ENCODE measurements at places on chromosomes 13 and 19. TPM values are rescaled to one million over a fixed set of nuclear protein-coding genes. Genes with fewer than 3 reads are reported as not detected.

DNA sequence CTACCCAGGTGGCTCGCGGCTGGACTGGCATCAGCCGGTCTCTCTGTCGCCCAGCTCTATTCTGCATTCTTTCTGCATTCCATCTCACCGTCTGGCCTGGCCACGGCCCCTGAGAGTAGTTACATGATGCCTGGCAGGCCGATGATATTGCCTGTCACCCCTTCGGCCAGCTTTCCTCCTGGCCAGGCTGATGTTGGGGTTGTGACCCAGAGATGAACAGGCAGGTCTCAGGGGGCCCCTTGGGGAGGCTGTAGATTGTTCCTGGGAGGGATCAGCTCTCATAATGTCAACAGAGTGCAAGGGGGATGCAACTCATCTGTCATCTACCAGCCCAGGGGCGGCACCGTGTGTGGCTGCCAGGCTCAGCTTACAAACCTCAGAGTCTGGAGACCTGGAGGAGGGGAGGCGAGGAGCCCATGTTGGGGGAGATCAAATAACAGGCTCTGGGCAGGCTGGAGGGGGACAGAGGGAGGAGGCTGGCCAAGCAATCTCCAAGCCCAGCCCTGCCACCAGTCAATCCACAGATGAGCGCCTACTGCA, 13.6 kb upstream of the FBXO17 start:
- peak; percentile 78 for DNase-seq

DNA sequence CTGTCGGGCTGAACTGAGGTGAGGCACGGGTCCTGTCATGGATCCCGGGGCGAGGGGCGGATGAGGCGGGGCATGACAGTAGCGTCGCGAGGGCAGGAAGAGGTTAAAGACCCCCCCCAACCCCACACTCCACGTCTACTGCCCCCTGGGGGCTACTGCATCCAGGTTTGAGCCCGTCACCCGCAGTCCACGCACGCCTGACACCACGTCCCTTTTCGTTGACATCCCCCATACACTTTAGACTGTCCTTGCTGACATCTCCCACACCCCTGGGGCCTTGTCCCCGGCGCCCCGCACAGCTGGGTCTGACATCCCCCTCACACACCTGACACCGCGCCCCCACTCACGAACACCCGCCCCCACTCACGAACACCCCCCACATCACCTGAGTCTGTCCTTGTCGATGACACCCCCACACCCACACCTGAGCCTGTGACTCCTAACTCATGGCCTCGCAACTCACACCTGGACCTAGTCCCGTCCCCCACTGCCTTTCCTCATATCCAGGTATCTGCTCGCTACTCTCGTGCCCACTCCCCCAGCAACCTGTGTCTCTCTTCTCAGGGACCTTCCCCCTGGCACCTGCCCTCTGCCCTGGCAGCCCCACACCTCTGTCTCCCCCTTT, 416 bp downstream of the SLC25A42 start:
- no peak for DNase-seq

GRCh38 chr19:29634423-29635130, 28.5 kb downstream of the POP4 start:
- DNase-seq: no peak

- DNase-seq: no peak
These were observed 6.4 kb downstream of the DAPK3 start for GRCh38 chr19:3964256-3965194.

DNA sequence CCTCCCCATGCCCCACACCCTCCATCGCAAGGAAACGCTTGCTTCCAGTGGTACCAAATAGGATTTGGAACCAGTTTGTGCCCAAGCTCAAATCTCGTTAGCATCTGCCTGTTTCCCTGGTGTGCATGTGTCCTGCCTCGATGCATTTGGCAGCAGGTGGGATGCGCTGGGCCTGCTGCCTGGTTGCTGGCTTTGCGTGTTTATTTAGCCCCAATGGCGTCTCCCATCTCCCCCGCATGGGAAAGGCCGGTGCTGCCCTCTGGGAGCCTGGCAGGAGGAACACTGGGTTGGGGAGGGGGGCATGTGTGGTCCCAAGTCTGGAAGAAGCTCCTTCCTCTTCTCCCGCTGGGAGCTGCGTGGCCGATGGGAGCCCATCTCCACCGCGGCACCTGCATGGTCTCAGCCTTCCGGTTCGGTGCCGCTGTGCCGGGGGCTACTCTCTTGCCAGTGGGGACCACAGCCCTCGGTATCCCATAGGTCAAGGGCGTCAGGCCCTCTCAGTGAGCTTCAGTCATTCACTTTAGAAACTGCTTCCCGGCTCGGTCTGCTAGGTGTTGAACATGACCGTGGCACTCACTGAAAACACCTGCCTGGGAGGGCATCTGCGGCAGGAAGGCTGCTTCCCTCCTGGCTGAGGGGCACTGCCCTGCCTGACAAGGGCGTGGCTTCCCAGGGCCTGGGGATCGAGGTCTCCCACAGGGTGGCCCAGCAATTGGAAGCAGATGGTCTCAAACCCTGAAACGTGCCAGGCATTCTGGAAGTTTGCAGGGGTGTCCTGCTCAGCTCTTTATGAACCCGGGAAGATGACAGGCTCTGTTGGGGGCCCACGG, 11.8 kb upstream of the F7 start:
- DNase-seq: no peak

DNA sequence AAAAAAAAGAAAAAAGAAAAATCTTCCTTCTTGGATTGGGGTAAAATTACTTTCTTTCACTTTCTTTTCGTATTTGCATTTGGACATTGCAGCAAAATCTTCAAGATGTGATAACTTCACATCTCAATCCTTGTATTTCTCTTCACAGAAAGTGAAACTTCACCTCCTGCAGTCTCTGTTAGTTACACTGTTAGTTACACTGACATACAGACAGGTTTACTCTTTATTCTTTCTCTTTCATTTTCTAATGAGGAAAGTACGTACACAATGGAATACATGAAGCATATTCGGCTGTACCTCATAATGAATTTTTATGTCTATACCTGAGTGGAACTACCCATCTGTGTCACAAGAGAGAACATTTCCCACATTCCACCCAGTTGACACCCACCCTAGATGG, 459.1 kb upstream of the GPC6 start:
- no peak for DNase-seq

DNA sequence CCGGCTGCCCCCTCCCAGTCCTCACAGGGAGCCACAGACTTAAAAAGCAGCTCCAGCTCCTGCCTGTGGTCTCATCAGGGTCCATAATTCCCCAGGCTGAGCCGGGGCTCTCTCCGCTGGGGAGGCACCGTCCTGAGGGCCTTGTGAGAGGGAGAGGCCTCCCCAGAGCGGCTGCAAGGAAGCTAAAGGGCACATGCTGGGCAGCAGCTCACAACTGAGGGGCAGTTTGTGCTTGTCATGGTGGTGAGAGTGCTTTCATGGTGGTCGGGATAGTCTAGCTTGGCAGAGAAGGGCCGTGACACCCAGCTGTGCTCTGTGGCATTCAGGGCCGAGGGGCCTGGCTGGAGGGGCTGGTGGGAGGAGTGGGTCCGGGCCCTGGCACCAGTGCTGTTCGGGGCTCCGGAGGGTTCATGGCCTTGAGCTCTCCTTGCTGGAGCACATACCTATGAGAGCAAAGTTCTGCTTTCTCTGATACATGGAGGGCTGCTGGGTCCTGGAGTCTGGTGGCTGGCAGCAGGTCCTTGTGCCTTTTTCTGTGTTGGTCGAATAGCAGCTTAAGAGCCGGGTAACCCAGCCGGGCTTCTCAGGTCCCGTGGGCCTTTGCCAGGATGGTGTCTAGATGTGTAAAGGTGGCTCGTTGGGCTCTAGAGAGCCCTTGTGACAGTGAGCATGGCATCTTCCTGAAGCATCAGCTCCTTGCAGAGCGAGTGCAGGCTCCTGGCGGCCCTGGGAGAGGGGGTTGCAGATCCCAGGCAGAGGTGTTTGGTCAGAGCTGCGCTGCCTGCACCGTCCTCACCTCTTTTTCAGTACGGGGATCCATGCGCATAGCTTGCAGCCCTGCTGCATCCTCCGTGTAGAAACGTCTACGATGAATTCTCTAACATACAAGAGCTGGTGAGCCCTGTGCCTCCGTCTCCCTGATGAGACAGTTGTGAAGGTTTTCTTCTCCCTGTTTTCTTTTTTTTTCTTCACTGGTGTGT, 8.8 kb downstream of the UPF1 start:
- no peak for DNase-seq

- no peak for DNase-seq
These were observed 17.4 kb downstream of the CCDC70 start for GRCh38 chr13:51879133-51879532.

DNA sequence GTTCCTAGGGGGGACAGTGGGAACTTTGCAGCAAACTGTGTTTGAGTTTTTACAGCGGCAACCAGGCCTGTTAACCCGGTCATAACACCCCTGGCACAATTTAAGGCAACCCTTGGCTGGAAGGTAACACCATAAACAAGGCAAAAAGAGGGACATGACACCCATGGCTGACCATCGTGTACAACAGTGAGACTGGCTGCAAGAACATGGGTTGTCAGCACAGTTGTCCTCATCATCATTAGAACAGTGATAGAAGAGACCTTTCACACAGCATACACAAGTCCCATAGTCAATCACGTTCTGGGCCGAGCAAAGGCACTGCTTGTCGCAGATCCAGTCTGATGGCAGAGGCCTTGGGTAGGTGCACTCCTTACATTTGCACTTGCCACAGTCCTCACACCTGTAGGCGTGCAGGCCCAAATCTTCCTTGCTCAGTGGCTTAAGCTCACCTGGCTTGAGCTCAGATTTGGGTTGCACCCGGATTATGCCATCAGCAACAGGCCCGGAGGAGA, 4.1 kb downstream of the SPRY2 start:
- no peak for DNase-seq

- no peak for DNase-seq
These were observed 216.2 kb downstream of the IRS2 start for GRCh38 chr13:109569958-109570711.

GRCh38 chr19:644789-645188, 5.1 kb downstream of the FGF22 start:
- no peak for DNase-seq

- DNase-seq: no peak
These were observed 3.1 kb upstream of the KLK1 start for GRCh38 chr19:50826492-50827240.

DNA sequence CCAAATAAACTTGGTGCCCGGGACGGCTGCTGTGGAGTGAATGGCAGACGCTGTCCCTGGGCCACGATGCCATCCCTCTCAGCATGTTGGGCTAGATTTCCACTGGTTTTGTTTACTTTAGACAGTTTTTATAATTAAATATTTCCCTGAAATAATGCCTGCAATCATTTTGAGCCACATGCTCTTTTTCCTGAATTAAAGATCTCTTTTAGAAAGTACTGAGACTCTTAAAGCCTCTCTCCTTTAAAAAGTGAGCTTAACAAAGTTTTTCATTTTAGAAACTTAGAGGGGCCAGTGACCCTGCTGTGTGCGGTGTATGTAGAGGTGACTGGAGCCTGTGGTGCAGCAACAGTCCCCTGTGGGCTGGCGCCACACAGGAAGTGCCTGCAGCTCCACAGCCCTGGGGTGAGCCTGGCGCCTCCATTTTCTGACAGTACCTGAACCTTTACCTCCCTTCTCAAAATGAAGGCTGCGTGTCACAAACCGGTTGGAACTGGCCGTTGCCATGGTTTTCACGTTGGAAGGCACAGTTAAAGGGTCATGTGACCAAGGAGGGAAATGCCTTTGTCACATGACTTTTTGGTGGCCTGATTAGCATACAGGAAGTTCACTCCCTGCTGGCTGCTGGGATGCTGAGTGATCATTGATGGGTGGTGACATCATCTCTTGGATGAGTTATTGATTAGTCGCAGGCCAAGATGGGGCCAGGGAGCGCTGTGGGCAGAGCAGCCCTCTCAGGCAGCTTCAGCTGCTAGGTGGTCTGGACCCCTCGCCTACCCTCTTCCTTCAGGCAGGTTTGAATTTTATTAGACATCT, 26.3 kb downstream of the TSSK6 start:
- peak; percentile 80 for DNase-seq

GRCh38 chr19:22945560-22945959, 57.4 kb downstream of the ZNF728 start:
- no peak for DNase-seq

DNA sequence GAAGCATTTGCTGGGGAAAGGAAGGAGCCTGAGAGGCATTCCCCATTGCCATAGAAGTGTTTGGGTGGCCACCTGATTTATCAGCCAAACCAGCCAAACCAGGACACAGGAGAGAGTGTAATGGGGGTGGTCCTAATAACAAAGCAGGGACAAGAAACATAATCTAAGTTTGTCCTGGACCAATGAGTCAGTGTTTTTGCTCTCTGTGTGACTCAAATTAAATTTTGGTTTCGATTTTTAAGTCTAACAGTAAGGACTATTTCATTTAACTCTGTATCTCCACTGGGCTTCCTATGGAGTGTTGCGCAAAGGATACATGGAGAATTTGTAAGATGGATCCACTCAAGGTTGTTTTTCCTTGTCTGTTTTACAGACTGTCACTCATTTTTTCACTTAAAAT, 19.5 kb upstream of the TRPC4 start:
- DNase-seq: no peak

- no peak for DNase-seq
These were observed 32.5 kb upstream of the KATNAL1 start for GRCh38 chr13:30339738-30340330.

DNA sequence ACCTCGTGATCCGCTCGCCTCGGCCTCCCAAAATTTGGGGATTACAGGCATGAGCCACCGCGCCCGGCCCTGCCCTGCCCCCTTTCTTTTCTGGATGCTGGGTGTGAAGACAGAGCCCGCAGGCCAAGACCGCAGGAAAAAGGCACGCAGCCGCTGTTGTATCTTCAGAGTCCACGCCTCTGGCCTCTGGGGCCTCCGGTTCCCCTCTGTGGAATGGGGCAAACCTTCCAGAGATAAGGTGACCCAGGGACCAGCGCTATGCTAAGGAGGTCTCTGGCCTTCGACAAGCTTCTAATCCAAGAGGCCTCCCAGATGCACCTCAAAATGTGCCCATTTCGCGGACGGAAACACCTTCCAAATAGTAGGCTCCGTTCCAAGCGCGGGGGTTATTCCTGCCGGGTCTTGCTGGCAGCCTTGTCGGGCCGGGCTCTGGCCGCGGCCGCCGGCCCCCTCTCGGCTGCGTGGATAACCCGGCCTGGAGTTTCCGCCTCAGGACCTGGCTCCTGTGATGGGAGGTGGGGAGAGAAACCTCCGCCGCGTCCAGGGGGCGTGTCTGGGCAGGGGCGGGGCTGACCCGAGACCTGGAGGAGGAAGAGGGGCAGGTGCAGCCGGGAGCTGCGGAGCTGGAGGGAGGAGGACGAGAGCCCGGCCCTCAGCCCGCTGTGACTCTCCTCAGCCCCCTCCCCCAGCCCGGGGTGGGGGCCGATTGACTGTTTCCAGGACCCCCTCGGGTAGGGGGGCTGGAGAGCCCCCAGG, 13.1 kb downstream of the TJP3 start:
- DNase-seq: peak; percentile 78

- no peak for DNase-seq
These were observed 214.0 kb downstream of the DLEU7 start for GRCh38 chr13:50629497-50629896.

ARMC6 gene
- 31.8 TPM for polyA plus RNA-seq

IRGC gene
- polyA plus RNA-seq: not detected

ERICH6B gene
- 0.97 TPM for polyA plus RNA-seq

FCAR gene
- polyA plus RNA-seq: not detected

FCER2 gene
- 0.32 TPM for polyA plus RNA-seq

CGB5 gene
- polyA plus RNA-seq: not detected

ELSPBP1 gene
- polyA plus RNA-seq: not detected

MATK gene
- 2.1 TPM for polyA plus RNA-seq

LRRC4B gene
- 27.1 TPM for polyA plus RNA-seq

IGSF23 gene
- 0.99 TPM for polyA plus RNA-seq

Measured in left renal cortex interstitium (tissue), 4 donors.